ENCODE measurements at places on chromosomes 5 and 9.

DNA sequence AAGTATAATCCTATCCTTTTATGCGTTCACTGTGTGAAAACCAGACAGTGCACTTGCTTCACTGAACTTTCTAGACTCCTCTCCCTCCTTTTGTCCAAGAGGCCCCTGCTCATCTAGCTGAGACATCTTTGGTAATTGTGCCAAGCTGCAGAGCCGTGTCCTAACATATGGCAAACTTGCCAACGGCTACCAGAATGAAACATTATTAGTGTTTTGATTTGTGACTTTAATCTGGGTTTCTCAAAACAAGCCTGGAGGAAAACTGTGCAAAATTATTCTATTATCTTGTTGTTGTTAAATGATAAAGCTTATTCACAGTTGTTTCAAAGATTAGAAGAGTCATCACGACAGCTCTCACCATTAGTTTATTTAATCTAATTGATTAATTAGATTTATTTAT, 79.0 kb upstream of the RETREG1 start:
- no peak for DNase-seq
- no peak overlapping the region for H3K4me3 ChIP-seq
- no peaks in the 10 kb centered on the region for H3K36me3 ChIP-seq
- H3K4me1 ChIP-seq, result no peaks in the 10 kb centered on the region
- peak overlapping the region; percentile 38 for H3K27ac ChIP-seq

- DNase-seq, result no peak
- H3K36me3 ChIP-seq, result peaks cover 11% of the 10 kb centered on the region
- H3K4me1 ChIP-seq, result peaks cover 27% of the 10 kb centered on the region
- H3K4me3 ChIP-seq, result peak overlapping the region; percentile 95
- peaks cover 36% of the 10 kb centered on the region for H3K27me3 ChIP-seq
- H3K27ac ChIP-seq, result peak overlapping the region; percentile 81
Observed at GRCh38 chr5:171307789-171308452, 1.1 kb upstream of the TLX3 start.

- no peaks in the 10 kb centered on the region for H3K36me3 ChIP-seq
- no peak overlapping the region for H3K4me3 ChIP-seq
- peaks cover 8% of the 10 kb centered on the region for H3K27me3 ChIP-seq
- DNase-seq, result no peak
Observed at GRCh38 chr5:61732796-61733195, 400.7 kb downstream of the ZSWIM6 start.

DNA sequence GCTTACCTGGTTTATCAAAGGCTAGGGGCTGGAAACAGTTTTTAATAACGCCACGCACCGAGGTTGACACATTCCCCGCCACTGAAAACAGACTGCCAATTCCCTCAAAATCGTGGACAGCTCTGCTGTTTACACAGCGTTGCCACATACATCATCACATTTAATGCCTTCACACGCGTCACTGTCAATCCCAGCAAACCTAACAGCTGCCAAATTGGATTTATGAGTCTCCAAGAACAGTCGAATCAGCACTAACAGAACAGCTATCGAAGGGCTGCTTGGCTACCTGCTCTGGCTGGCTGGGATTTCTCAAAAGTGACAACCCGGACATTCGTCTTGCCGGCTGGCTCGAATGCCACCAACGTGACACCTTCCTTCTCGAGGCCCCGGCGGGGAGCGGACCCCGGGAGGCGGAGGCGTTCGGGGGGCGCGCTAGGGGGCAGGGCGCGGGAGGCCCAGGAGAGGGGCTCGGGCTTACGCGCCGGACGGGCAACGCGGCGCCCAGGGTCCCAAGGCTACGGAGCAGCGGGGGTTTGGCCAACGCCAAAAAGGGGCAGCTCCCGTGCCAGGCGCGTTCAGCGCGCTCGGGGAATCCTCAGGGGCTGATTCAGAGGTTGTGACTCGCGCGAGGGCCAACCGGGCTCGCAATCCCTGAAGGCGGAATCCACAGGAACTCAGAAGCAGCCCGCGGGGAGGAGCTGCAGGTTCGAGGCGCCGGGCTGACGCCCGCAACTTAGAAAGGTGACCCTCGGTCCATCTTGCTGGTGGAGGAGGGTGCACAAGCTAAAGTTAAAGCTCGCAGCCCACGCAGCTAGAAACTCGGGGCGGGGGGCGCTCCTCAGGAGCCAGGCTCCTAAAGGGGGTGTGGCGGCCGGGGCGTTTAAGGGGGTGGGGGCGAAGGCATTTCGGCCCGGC, 1.2 kb downstream of the CDC14B start:
- no peaks in the 10 kb centered on the region for H3K36me3 ChIP-seq
- H3K4me1 ChIP-seq, result peaks cover 3% of the 10 kb centered on the region
- H3K27ac ChIP-seq, result peak overlapping the region; percentile 73
- H3K27me3 ChIP-seq, result peaks cover 7% of the 10 kb centered on the region
- peak; percentile 37 for DNase-seq

DNA sequence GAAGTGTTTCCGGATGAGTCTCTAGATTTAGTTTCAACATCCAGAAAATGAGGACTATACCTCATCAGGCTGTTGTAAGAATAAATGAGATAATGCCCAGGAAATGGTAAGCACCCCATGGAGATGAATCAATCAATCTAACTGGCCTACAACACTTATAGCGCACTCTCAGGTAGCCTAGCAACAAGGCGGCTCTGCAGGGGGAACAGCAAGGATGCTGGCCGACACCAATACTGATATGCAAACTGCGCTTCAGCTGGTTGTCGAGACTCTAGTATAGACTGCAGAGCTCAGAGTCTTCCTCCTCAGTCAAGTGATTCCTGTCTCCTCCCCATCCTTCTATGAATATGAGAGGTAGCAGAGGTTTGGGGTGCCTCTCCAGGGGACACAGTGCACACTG, 218.8 kb upstream of the WWC1 start:
- peaks cover 3% of the 10 kb centered on the region for H3K4me1 ChIP-seq
- DNase-seq, result no peak
- H3K27ac ChIP-seq, result no peak overlapping the region
- H3K27me3 ChIP-seq, result peaks cover 3% of the 10 kb centered on the region
- no peaks in the 10 kb centered on the region for H3K36me3 ChIP-seq

GRCh38 chr9:121133104-121133816, 58.5 kb downstream of the CNTRL start:
- H3K27ac ChIP-seq, result no peak overlapping the region
- no peak for DNase-seq
- H3K4me1 ChIP-seq, result no peaks in the 10 kb centered on the region
- H3K36me3 ChIP-seq, result peaks cover 6% of the 10 kb centered on the region
- H3K27me3 ChIP-seq, result no peaks in the 10 kb centered on the region

- no peaks in the 10 kb centered on the region for H3K4me1 ChIP-seq
- no peaks in the 10 kb centered on the region for H3K36me3 ChIP-seq
- no peak for DNase-seq
- no peak overlapping the region for H3K27ac ChIP-seq
- H3K27me3 ChIP-seq, result peaks cover 1% of the 10 kb centered on the region
Observed at GRCh38 chr9:79006546-79006945, 565.2 kb upstream of the TLE4 start.

GRCh38 chr9:94875300-94876020, 149.0 kb downstream of the AOPEP start:
- H3K4me1 ChIP-seq, result peaks cover 4% of the 10 kb centered on the region
- no peak for DNase-seq
- no peaks in the 10 kb centered on the region for H3K36me3 ChIP-seq
- no peak overlapping the region for H3K27ac ChIP-seq
- no peaks in the 10 kb centered on the region for H3K27me3 ChIP-seq
- no peak overlapping the region for H3K4me3 ChIP-seq

- H3K4me3 ChIP-seq, result no peak overlapping the region
- peaks cover 2% of the 10 kb centered on the region for H3K27me3 ChIP-seq
- H3K4me1 ChIP-seq, result peaks cover 4% of the 10 kb centered on the region
- DNase-seq, result no peak
- H3K27ac ChIP-seq, result no peak overlapping the region
Observed at GRCh38 chr9:16103620-16104397, 551.0 kb downstream of the CCDC171 start.

- no peak overlapping the region for H3K27ac ChIP-seq
- DNase-seq, result no peak
- no peaks in the 10 kb centered on the region for H3K27me3 ChIP-seq
- peaks cover 2% of the 10 kb centered on the region for H3K4me1 ChIP-seq
- H3K36me3 ChIP-seq, result peaks cover 4% of the 10 kb centered on the region
Observed at GRCh38 chr5:25119650-25120049, 474.9 kb upstream of the CDH10 start.

- no peak overlapping the region for H3K4me3 ChIP-seq
- peaks cover 12% of the 10 kb centered on the region for H3K4me1 ChIP-seq
- peaks cover 14% of the 10 kb centered on the region for H3K36me3 ChIP-seq
Observed at GRCh38 chr5:170404398-170404797, 15.2 kb upstream of the KCNMB1 start.

GRCh38 chr9:13171261-13171660, 108.2 kb downstream of the MPDZ start:
- peaks cover 4% of the 10 kb centered on the region for H3K36me3 ChIP-seq
- no peak for DNase-seq
- H3K27ac ChIP-seq, result no peak overlapping the region

DNA sequence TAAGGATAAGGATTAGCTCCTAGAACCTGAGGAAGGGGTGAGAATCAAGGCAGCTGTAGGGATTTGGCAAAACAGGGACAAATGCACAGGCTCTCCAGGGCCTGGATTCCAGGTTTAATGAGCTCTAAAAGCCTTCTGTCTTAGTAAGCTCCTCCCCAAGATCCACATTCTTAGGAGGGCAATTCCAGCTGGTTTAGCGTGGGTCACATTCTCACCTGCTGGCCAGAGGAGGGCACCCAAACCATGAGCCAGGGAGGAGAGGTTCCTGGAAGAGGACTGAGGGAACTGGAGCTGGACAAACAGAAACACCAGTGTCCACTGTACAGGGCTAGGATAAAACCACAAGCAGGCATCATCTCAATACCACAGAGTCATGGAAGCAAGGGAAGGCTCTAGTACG, 480.0 kb downstream of the CCDC171 start:
- H3K4me1 ChIP-seq, result no peaks in the 10 kb centered on the region
- H3K27me3 ChIP-seq, result no peaks in the 10 kb centered on the region
- no peak for DNase-seq
- no peak overlapping the region for H3K4me3 ChIP-seq

DNA sequence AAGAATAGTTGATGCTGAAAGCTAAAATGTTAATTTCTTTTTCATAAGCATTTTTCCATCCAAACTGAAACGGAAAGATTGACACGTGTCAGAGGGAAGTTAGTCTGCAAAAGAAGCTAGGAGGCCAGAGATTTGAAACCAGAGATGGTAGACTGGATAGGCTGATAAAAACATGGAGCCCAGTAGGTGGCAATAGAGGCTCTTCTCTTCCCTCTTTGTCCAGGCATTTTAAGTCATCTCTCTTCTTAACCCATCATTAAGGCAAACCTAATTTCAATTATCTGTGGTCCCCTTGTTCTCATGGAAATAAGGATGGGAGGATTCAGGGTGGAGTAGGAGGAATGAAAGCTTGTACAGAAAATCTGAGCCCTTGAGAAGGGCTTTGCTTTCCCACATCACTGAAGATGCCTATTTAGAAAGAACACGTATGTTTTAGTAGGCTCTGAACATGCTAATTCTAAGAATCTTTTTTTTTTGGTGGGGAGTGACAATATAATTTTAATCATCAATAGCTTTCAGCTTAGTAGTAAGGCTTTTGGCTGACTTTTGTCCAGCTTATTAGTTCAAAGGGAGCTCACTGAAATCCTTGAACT, 66.6 kb downstream of the ZNF474 start:
- no peak overlapping the region for H3K4me3 ChIP-seq
- DNase-seq, result no peak
- H3K27ac ChIP-seq, result no peak overlapping the region

GRCh38 chr9:74255489-74255984, 241.6 kb upstream of the RORB start:
- no peaks in the 10 kb centered on the region for H3K27me3 ChIP-seq
- no peak for DNase-seq
- H3K36me3 ChIP-seq, result no peaks in the 10 kb centered on the region
- no peak overlapping the region for H3K4me3 ChIP-seq
- H3K27ac ChIP-seq, result no peak overlapping the region

GRCh38 chr9:87567983-87568382, 70.3 kb downstream of the DAPK1 start:
- peak overlapping the region; percentile 77 for H3K27ac ChIP-seq
- DNase-seq, result no peak
- H3K36me3 ChIP-seq, result no peaks in the 10 kb centered on the region
- peaks cover 70% of the 10 kb centered on the region for H3K4me1 ChIP-seq

DNA sequence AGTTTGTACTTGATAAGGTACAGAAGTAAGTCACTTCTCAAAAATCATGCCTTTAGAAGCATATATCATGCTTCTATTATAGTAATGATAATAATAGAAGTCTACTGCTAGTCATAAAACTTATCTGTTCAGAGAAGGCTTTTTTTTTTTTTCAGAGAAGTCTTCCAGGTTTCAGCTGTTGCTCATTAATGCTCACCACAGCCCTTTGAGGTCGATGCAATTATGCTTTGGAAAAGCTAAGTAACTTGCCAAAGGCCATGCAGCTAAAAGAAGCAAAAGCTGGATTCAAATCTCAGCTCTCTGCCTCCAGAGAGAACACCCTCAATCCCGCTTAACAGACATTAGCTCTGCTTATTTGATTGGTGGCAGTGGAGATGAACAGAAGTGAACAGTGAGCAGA, 150.8 kb downstream of the DOCK8 start:
- H3K27me3 ChIP-seq, result peaks cover 2% of the 10 kb centered on the region
- H3K27ac ChIP-seq, result no peak overlapping the region
- peaks cover 12% of the 10 kb centered on the region for H3K4me1 ChIP-seq
- H3K4me3 ChIP-seq, result no peak overlapping the region
- no peaks in the 10 kb centered on the region for H3K36me3 ChIP-seq
- no peak for DNase-seq

GRCh38 chr5:91369480-91369879, 13.6 kb downstream of the ARRDC3 start:
- H3K4me3 ChIP-seq, result no peak overlapping the region
- H3K36me3 ChIP-seq, result no peaks in the 10 kb centered on the region
- no peak overlapping the region for H3K27ac ChIP-seq
- DNase-seq, result no peak
- peaks cover 1% of the 10 kb centered on the region for H3K4me1 ChIP-seq
- no peaks in the 10 kb centered on the region for H3K27me3 ChIP-seq

DNA sequence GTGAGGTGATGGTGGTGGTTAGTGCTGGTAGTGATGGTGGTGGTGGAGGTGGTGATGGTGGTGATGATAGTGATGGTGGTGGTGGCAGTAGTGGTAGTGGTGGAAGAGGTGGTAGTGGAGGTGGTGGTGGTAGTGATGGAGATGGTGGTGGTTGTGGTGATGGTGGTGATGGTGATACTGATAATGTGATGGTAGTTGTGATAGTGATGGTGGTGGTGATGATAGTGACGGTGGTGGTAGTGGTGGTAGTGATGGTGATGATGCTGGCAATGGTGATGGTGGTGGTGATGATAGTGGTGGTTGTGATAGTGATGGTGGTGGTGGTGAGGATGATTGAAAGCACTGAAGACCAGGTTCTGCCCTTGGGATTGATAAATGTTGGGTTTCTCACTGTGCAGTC, 85.2 kb upstream of the SLC1A3 start:
- H3K27me3 ChIP-seq, result no peaks in the 10 kb centered on the region
- H3K36me3 ChIP-seq, result no peaks in the 10 kb centered on the region
- no peaks in the 10 kb centered on the region for H3K4me1 ChIP-seq

DNA sequence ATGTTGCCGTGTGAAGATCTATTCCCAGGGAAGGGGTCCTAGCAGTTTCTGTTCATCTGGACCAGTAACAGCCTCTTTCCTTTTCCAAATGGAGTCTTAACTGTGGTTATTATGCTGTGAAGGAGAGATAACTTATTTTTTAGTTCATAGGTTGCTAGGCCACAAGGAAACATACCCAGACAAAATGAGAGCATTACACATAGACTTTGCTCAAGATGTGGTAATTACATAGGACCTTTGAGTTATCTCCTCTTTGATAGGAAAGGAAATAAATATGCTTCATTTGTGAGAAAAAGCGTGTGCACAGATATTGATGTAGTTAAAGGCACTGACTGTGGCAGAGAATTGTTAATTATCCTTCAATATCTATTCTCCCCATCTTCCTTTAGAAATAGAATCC, 52.5 kb upstream of the SNX2 start:
- no peaks in the 10 kb centered on the region for H3K27me3 ChIP-seq
- no peak overlapping the region for H3K27ac ChIP-seq
- no peak for DNase-seq
- H3K36me3 ChIP-seq, result no peaks in the 10 kb centered on the region
- no peaks in the 10 kb centered on the region for H3K4me1 ChIP-seq
- no peak overlapping the region for H3K4me3 ChIP-seq
